ENCODE measurements at places on chromosomes 6 and 20.

DNA sequence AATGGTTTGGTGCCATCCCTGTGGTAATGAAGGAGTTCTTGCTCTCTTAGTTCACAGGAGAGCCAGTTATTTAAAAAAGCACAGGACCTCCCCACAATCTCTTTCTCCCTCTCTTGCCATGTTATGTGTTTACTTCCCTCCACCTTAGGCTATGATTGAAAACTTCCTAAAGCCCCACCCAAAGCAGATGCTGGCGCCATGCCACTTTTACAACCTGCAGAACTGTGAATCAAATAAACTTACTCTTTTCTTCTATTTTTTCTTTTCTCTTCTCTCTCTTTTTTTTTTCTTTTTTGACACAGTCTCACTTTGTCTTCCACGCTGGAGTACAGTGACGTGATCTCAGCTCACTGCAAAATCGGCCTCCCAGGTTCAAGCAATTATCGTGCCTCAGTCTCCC is 508.4 kb upstream of the EPHA7 start:
- H3K4me1 ChIP-seq: 0 out of 2 replicates have a peak, but pooled peaks cover 8% of the 10 kb centered on the region
- H3K27ac ChIP-seq: no peak overlapping the region
- DNase-seq: no peak
- H3K27me3 ChIP-seq: no peaks in the 10 kb centered on the region

DNA sequence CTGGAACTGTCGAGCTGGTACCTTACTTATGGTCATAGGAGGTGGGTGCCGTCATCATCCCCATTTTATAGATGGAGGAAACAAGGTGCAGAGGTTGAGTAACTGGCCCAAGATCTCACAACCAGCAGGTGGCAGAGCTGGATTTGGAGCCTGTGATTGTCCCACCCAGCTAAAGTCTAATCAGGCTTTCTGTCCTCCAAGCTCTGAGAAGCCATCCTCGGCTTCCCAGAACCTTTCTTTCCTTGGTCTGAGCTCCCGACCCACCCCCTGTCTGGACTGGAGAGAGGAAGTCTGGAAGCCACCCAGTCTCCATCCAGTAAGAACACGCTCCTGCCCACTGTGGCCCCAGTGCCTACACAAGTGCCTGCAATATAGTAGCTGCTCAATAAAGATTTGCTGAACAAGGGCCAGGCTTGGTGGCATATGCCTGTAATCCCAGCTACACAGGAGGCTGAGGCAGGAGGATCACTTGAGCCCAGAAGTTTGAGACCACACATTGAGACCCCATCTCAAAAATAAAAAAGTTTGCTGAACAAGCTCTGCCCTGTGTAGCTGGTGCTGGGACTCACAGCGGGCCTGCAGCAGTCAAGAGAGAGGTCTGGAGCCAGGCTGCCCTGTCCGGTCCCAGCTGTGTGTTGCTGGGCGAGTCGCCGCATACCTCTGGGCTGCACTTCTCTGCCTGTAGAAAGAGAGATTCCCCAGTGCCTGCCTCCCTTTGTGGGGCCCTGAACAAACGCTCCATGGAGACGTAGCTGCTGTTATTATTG is 32.5 kb upstream of the DLGAP4 start:
- H3K27me3 ChIP-seq: no peaks in the 10 kb centered on the region
- DNase-seq: no peak
- no peak overlapping the region for H3K4me3 ChIP-seq
- H3K27ac ChIP-seq: no peak overlapping the region
- H3K4me1 ChIP-seq: peaks cover 25% of the 10 kb centered on the region

- no peak overlapping the region for H3K27ac ChIP-seq
- DNase-seq: no peak
- no peaks in the 10 kb centered on the region for H3K36me3 ChIP-seq
- peaks cover 2% of the 10 kb centered on the region for H3K4me1 ChIP-seq
Observed at GRCh38 chr20:59481477-59482018, 122.8 kb upstream of the PHACTR3 start.

DNA sequence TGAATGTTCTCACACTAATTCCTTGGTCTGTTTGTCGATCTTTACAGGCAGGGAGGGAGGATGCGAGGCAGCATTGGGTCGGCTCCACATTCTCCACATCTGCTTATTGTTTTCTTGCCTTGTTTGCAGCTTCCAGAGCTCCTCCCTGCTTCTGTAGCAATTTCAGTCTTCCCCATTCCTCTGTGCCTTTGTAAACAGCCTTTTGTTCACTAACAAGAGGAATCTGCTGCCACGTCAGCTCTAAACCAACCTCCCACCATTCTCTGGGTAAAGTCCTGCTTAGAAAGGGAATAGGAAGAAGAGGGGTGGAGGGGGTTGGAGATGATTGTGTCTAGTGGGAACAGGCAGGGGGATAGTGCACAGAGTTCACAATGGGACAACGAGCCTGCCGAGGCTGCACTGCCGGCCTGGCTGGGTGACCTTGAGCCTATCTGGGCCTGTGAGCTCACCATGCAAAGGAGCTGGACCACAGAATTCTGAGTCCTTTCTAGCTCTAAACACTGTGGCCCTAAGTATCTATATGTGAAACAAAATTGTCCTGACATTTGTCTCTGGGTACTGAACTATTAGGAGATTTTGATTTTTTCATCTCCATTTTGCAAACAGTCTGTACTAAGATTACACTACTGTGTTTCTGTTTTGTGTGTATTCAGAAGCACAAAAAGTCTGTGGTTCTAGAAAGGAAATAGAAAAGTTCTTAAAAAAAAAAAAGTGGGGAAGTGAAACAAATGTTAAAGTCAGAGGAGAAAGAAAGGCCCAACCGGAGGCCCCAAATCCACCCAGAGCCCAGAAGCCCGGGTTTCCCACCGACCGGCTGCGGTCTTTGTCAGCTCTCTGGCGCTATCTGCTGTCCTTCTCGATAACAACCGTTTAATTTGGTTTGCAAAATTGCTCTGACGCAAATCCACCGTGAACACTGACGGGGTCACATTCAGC is 1.4 kb upstream of the PRND start:
- H3K27ac ChIP-seq: peak overlapping the region; percentile 90
- peak; percentile 75 for DNase-seq
- no peaks in the 10 kb centered on the region for H3K27me3 ChIP-seq
- H3K4me1 ChIP-seq: peaks cover 20% of the 10 kb centered on the region
- H3K4me3 ChIP-seq: 0 out of 2 replicates have a peak overlapping the region, but pooled peaks have one; percentile 4

- no peaks in the 10 kb centered on the region for H3K27me3 ChIP-seq
- H3K36me3 ChIP-seq: peaks cover 3% of the 10 kb centered on the region
- H3K4me1 ChIP-seq: peaks cover 41% of the 10 kb centered on the region
- H3K27ac ChIP-seq: peak overlapping the region; percentile 62
Observed at GRCh38 chr6:98716341-98716740, 118.0 kb upstream of the POU3F2 start.

DNA sequence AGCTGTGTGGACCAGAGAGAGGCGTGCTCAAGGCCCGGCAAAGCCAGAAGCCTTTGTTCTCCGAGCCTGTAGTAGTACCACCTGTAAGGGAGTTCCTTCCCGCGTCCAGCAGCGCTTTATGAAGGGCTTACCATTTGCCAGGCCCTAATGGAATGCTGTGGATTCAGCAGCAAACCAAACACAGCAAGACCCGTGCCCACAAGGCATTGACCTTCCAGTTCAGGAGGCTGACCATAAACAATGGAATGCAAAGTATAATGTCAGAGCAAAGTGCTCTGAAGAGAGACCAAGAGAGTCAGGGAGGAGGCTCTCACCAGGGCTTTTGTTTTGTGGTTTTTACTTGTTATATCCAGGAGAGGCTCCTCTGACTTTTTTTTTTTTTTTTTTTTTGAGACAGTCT is 209.8 kb downstream of the ZMYND8 start:
- 0 out of 2 replicates have a peak, but pooled peaks cover 2% of the 10 kb centered on the region for H3K4me1 ChIP-seq
- DNase-seq: no peak
- H3K27ac ChIP-seq: no peak overlapping the region

GRCh38 chr6:148422085-148422484 is 79.4 kb downstream of the SASH1 start:
- H3K27ac ChIP-seq: no peak overlapping the region
- no peak overlapping the region for H3K4me3 ChIP-seq
- H3K36me3 ChIP-seq: no peaks in the 10 kb centered on the region
- no peak for DNase-seq
- H3K4me1 ChIP-seq: peaks cover 5% of the 10 kb centered on the region

- no peak for DNase-seq
- no peaks in the 10 kb centered on the region for H3K27me3 ChIP-seq
- H3K4me1 ChIP-seq: peaks cover 8% of the 10 kb centered on the region
- H3K4me3 ChIP-seq: no peak overlapping the region
- H3K27ac ChIP-seq: no peak overlapping the region
Observed at GRCh38 chr20:20425823-20426654, 58.1 kb downstream of the INSM1 start.

- H3K36me3 ChIP-seq: no peaks in the 10 kb centered on the region
- peaks cover 17% of the 10 kb centered on the region for H3K4me1 ChIP-seq
- no peak overlapping the region for H3K4me3 ChIP-seq
- H3K27ac ChIP-seq: no peak overlapping the region
- H3K27me3 ChIP-seq: no peaks in the 10 kb centered on the region
- DNase-seq: no peak
Observed at GRCh38 chr6:158686311-158686710, 36.5 kb downstream of the SYTL3 start.

- peaks cover 43% of the 10 kb centered on the region for H3K27me3 ChIP-seq
- no peaks in the 10 kb centered on the region for H3K36me3 ChIP-seq
Observed at GRCh38 chr20:1185790-1186334, 1.1 kb upstream of the TMEM74B start.

GRCh38 chr6:116456927-116457326 is 4.2 kb upstream of the CALHM6 start:
- H3K27me3 ChIP-seq: peaks cover 44% of the 10 kb centered on the region
- H3K4me3 ChIP-seq: no peak overlapping the region
- peaks cover 5% of the 10 kb centered on the region for H3K4me1 ChIP-seq
- DNase-seq: no peak
- no peaks in the 10 kb centered on the region for H3K36me3 ChIP-seq

- no peak for DNase-seq
- H3K4me1 ChIP-seq: no peaks in the 10 kb centered on the region
Observed at GRCh38 chr6:90044833-90045381, 150.6 kb downstream of the GJA10 start.

DNA sequence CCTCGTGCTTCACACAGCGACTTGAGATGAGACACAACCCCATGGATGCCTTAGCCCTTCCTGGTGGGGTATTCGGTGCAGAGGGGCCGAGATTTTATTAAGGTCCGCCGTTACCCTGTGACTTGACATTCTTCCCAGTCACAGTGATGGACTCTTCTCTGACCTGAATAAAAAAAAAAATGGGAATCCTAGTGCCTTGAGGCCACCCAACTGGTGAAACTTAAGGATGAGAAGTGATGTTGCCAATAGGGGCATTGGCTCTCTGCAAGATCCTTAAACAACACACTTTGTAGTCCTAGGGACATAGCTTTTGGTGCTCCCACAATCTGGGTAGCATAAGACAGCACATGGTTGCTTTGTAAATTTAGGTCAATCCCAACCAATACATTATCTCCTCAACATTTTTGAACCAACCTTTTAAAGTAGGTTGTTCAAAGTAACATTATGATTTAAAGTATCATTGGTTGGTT is 814 bp upstream of the ADNP start:
- no peaks in the 10 kb centered on the region for H3K27me3 ChIP-seq
- peak overlapping the region; percentile 36 for H3K4me3 ChIP-seq
- H3K36me3 ChIP-seq: peaks cover 61% of the 10 kb centered on the region
- DNase-seq: no peak

DNA sequence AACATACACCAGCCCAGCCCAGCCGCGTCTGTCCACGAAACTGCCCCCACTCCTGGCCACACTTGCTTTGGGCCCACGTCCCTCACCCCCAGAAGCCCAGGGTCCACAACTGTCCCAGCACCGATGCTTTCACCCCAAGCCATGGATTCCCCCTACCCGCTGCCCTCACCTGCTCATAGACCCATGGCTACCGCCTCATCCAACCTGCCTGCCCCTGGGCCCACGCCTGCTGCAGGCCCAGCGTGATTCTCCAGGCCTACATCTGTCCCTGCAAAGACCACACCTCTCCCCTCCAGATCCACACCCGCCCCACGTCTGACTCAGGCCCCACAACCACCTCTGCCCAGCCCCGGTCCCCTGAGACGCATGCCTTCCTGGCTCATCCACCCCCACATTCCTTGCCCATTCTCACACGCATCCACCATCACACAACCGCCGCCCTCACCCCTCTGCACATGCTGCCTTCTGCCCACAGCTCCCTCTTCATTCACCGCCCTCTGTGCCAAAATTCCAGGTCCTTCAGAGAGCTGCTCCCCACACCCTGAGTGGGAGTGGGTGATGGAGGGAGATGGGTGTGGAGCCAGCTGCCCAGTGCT is 86.7 kb downstream of the GRM4 start:
- peaks cover 35% of the 10 kb centered on the region for H3K4me1 ChIP-seq
- H3K27me3 ChIP-seq: no peaks in the 10 kb centered on the region
- no peak overlapping the region for H3K4me3 ChIP-seq

DNA sequence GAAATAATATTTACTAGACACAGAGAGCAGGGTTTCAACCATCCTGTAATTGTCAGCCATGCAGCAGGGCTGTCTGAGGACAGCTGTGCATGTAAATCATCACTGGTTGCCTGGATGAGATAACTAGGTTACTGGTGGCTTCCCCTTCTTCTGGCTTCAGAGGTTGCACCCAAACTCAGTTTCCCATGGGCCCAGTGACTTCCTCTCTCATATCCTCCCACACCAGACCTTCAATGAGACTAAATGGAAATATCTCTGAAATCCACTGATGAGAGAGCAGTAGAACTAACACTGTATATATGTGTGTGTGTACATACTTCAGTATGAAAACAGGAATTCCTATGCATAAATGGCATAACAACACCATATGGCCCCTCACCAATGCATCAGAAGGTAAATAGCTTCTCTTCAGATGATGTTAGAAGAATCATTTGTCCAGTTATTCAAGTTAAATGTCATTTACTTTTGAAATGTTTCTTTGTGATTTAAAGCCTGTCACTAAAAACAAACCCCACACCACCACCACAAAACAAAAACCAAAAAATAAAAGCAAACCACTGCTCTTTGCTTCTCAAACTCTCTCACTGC is 51.0 kb upstream of the IL20RA start:
- no peaks in the 10 kb centered on the region for H3K27me3 ChIP-seq
- H3K4me3 ChIP-seq: no peak overlapping the region
- peaks cover 17% of the 10 kb centered on the region for H3K4me1 ChIP-seq
- DNase-seq: no peak

GRCh38 chr6:37473364-37474095 is 26.2 kb downstream of the CCDC167 start:
- H3K27me3 ChIP-seq: no peaks in the 10 kb centered on the region
- no peak overlapping the region for H3K27ac ChIP-seq
- H3K4me1 ChIP-seq: no peaks in the 10 kb centered on the region
- no peak for DNase-seq

- H3K27me3 ChIP-seq: no peaks in the 10 kb centered on the region
- H3K27ac ChIP-seq: no peak overlapping the region
- DNase-seq: no peak
- peaks cover 8% of the 10 kb centered on the region for H3K4me1 ChIP-seq
- no peaks in the 10 kb centered on the region for H3K36me3 ChIP-seq
Observed at GRCh38 chr20:31903627-31904386, 33.4 kb downstream of the TTLL9 start.
